ENCODE measurements at places on chromosomes 13 and 19.

DNA sequence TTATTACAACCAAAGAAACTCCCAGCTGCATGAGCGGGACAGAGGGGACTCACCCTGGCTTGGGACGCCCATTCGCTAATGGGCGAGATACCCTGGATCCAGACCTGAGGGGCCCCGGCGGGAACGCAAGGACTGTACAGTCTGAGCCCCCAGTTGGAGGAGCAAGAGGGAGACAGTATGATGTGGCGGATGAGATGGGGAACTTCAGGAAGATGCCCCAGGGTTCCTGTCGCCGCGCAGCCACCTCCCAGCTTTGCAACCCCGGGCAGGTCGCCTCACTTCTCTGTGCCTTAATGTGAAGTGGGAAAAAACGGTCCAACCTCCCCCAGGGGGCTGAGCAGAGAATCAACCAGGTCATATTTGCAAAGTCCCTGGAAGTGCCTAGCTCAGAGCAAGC, 2.5 kb downstream of the NPAS1 start:
- DNase-seq: no peak

GRCh38 chr13:35764326-35765015, 288.0 kb upstream of the MAB21L1 start:
- DNase-seq: no peak

DNA sequence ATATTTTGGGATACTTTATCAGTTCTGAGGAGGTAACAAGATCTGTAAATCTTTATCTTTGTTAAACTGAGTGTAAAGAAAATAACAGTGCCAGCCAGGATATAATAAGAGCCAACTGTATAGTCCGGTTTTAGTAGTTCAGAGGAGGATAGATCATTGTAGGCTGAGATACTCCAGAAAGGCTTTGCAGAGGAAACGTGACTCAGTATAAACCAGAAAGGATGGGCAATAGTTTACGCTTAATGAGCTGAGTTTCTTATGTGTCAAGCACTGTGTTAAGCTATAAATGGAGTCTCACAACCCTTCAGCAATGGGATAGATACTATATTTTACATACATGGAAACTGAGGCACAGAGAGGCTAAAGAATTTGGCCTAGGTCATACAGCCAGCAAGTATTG, 3.8 kb downstream of the RFXAP start:
- DNase-seq: no peak

DNA sequence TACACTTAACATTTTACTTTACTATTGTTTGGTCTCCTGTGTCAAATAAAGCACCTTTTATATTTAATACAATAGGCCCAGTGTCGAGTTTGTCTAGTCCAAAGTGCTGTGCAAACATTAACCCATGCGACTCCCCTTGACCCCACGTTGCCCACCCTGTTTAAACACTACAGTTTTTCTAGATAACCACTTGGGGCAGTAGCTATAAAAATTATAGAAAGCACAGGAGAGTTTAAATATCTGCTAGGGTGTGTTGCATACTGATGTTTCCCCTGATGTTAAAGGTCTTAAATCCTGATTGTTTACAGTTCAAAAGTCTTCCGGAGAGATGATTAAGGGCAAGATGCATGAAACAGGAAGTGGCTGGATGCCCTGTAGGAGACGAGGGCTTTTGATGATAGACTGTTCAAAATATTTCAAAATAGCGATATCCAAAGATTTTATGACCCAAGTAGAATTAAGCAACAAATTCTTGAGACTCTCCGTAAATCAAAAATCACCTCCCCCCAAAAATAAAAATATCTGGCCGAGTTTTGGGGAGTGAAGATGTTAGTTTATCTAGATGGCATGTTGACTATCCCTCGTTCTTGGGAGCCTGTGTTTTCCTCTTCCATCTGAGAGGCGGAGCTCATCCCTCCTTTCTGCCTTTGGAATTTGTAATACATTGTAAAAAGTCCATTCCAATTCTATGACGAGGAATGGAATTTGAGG, 167.1 kb downstream of the FGF9 start:
- no peak for DNase-seq

Measured in suppressor macrophage treated with lipopolysaccharide for 1 hour (primary cell).